Peyer's patch (tissue), 4 donors: ENCODE measurements at places on chromosomes 7 and 10. TPM values are rescaled to one million over a fixed set of nuclear protein-coding genes. Genes with fewer than 3 reads are reported as not detected.
A peak's percentile ranks its signal among the peaks of the same experiment; 100 is the strongest.

- no peak for DNase-seq
These were observed 242.4 kb downstream of the SFMBT2 start for GRCh38 chr10:7168414-7168813.

DNA sequence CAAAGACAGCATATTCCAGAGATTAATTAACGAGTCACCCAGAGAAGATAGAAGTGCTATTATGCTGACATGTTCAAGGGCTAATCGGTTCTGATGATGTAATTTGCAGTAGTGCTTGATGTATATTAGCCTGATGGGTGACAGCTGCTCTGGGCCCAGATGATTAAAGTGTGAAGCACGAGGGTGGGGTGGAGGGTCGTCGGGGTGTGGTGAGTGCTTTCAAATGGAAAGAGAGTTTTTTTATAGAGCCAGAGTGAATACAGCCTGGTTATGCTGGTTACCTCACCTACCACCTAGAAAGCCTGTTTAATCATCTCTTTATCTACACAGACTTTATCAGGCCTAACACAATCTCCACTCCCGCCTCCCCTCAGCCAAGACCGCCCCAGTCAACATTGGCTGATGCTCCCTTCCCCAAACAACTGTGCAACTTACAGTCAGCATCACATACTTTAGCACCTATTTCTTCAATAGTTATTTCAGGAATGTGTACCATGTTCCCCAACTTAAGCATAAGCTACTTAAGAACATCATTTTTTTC is 11.5 kb upstream of the STN1 start:
- DNase-seq, result no peak

The WDFY4 gene
- total RNA-seq, result 0.53 TPM

GRCh38 chr10:80464557-80465450 is 10.7 kb downstream of the TSPAN14 start:
- no peak for DNase-seq

The POR gene
- 573 TPM for total RNA-seq

- DNase-seq, result no peak
These were observed 1.2 kb downstream of the AGR3 start for GRCh38 chr7:16880554-16880953.

GRCh38 chr7:142851919-142852318 is 3.0 kb upstream of the EPHB6 start:
- no peak for DNase-seq

DNA sequence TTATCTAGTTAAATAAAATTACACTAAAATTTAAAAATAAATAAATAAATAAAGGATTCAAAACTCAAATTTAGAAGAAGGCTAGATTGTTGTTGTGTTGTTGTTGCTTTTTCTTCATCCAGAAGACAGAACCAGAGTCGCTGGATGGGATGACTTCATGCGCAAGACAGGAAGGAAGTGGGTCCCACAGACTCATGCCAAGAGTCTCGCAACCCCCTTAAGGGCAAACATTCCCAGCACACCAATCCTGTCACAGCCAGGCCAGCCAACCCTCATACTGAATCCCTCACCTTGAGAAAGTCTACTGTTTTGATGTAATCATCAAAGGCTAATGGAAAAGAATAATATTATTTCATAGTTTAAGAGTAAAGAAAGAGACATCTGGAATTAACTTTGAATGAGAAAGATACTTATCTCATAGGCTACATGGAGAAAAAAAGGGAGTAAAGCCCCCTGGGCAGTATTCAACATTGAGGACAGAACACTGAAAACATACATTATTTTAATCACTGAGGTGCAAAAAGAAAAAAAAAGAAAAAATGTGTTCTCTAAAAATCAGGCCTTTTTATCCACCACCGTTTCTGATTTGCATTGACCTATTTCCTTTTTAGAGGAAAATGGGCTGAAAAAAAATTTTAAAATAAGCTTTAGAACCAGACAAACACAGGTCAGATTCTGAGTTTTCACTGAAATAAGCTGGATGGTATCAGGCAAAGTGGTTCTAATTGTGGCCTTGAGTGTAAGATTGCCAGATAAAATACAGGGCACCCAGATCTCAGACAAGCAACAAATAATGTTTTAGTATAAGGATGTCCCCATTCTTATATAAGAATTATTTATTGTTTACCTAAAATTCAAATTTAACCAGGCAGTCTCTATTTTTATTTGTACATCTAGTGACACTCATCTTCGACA is 826.5 kb downstream of the TNS3 start:
- DNase-seq, result no peak

DNA sequence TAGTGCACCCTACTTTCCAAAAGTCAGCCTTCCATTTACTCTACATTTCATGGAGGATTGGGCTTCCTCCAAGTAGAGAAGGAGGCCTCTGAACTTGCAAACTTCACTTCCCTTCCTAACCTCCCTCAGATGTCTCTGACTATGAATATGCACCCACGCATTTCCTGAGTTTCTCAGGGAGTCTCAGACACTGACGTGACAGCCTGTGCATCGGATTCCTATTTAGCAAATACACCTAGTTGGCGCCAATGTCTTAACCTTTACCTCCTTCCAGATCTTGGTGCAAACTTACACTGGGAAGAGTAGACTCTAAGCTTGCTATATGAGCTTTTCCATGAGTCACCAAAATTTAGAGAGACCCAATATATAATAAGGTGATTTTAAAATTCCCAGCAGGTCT is 920.1 kb upstream of the AUTS2 start:
- no peak for DNase-seq

The HIPK2 gene
- total RNA-seq, result 16.6 TPM

DNA sequence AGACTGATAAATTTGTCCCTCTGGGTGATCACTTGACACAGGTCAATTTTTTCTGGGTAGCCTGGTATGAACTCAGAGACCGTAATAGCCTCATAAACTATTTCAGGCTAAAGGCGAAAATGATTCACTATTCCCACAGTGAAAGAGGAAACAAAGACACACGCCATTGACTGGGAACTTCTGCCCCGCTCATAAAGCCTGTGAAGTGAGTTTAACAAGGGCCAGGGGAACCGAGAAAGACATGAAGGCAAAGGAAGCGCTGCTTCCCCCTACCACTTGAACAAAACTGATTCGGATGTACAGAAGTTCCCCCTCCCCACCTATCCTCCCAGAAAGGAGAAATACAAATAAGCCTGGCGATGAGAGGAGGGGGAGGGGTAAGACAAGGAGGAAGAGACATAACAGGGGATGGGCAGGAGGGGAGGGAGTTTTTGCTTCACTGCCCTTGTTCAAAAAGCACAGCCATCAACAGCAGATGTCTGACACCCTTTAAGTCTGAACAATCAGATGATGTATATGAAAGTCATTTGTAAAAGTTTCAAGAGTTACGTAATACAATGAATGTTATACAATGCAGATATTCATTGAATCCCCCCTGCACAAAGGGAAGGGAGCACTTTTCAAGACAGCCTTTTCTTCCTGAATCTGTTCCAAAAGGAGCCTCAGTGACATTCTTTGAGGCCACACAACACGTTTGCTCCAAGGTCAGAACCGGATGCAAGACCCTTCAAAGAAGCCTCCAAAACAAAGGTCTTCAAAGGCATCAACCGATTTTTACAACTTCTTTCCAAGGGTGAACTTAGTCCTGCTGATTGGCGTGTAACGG is 734 bp downstream of the ABCB4 start:
- DNase-seq, result no peak

The PDE1C gene
- 3.6 TPM for total RNA-seq

- no peak for DNase-seq
These were observed 179.3 kb downstream of the TFEC start for GRCh38 chr7:115851291-115851690.

DNA sequence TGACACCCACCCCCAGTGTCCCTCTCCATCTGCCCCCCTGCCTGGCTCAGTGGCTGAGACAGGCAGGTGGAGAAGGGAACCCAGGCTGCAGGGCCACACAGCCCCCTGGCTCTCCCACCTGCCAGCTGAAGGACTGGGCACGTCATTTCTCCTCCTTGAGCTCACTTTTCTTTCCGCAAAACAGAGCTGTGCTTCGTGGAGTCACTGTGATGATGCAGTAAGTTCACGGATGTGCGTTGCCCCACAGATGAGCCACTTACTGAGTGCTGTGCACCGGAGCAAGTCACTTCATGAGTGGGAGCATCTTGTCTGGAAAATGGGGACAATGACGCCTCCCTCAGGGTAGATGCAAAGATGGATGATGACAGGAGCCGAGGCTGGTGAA is 2.7 kb downstream of the OPN4 start:
- DNase-seq, result no peak

DNA sequence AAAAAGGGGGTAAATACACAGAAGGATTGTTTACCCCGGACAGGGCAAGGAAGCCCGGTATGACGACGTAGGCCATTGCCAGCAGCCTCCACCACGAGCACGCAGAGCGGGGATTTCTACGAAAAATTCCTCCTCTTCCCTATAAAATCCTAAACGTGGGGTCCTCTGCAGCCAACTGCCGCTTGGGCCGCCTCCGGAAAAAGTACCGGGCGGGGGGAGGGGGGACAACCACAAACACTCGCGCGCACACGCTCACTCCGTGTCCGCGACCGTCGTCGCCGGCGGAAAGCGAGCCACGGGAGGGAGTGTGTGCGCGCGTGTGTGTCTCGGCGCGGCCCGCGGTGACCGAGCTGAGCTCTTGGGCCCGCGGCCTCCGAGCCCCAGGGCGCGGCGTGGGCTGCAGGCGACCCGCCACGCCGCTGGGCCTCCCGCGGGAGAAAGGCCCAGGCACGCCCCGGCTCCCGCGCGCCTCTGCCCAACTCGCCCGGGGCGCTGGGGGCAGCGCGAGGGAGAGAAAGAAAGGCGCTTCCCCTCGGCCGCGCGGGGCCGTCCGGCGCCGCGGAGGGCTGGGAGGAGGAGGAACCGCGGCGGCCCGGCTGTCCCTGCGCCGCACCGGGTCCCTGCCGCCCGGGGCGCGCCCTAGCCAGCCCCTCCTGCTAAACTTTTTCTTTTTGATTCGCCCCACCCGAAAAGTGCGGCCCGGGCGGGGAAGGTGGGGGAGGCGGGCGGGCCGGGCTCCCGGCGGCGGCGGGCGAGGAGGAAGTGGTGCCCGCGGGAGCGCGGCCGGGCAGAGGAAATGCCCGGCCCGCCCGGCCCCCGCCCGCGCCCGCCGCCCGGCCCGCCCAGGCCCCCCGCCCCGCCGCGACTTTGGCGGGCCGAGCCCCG is 1.5 kb downstream of the CTBP2 start:
- no peak for DNase-seq

DNA sequence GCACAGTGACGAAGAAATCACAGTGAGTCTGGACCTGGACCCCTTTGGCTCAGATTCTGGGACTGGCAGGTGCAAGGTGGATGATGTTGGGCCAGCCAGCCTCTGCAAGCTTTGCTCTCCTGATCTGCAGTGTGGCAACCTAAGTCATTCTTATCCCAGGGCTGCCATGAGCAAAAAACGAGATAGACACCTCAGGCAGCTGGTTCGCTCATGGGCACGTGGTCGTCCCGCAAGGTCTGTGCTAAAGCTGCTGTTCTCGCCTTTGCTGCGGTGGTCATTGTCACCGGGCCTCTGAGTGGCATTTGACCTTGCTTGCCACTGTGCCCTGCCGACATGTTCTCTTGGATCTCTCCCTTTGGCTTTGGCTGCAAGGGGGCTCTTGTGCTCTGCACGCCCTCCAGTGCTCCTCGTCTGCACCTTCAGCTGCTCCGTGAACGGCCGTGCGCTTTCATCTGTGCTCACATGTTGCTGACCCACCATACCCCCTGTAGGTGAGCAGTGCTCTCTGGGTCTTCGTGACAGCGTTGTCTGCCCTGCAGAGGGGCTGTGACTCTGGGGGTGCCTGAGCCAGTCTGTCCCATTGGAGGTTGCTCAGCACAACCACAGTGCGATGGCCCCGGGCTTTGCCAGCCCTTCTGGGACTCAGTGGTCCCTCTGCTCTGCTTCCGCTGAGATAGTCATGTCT is 317.0 kb downstream of the GLRX3 start:
- DNase-seq, result no peak

- no peak for DNase-seq
These were observed 88.4 kb upstream of the RHEB start for GRCh38 chr7:151608031-151608551.

- no peak for DNase-seq
These were observed 18.4 kb downstream of the TSPAN14 start for GRCh38 chr10:80472234-80473095.

GRCh38 chr7:44615149-44615611 is 8.8 kb downstream of the OGDH start:
- DNase-seq, result peak; percentile 84

DNA sequence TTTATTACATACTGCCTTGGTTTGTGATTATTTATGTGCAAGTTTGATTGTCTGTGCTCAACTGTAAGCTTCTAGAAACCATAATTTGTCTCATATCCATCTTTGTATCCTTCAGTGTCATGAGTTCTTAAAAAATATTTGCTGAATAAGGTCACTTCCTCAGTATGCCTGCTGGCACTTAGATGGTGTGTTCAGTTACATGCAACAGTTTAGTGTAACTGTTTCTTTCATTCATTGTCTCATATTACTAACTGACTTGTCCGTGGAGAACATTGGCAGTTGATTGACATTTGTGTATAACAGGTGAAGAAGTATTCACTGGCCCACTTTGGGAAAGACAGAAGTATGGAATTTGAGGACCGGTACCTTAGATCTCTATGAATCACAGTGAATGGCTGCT is 236.9 kb downstream of the PRKG1 start:
- no peak for DNase-seq

GRCh38 chr10:127553417-127553816 is 4.3 kb downstream of the NPS start:
- DNase-seq, result no peak

The SH2D4B gene
- total RNA-seq, result not detected

GRCh38 chr10:24974976-24975375 is 22.6 kb upstream of the PRTFDC1 start:
- no peak for DNase-seq

DNA sequence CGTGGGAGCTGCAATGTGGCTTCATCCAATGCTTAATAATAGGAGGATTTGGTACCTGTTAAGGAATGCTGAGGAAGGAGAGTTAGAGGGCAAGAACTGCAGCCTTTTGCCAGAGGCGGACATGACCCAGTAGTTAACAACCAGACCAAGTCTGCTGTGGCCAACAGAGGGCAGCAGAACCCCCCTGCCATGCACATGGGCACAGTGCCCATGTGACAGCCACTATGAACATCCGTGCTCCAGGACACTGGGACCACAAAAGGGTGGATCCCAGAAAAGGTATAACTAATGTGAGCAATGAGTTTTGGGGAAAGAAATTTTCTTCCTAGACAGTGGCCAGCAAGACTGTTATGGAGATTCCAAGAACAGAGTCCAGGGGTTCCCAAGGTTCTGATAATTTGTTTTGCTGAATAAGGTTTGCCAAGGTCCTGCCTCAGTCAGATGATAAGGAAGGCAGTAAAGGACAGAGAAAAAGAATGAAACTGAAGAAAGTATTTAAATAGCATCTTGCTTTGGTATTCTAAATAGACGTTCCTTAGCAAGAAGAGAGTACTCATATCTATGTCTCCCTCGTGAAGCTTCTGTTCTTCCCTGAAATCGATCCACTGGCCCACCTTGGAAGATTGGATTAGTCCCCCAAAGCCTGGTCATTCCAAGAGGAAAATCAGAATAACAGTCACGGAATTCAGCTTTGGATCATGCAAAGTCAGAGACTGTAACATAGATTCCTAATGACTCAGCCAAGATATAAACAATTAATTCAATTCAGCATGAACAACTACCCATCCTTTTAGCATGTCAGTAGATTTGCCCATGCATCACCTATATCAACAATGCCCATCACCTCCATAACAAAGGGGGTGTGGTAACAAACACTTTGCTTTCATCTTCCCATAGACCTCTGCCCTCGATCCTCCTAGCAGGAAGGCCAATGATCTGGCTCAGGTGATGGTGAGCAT is 56.0 kb downstream of the LGI1 start:
- peak; percentile 80 for DNase-seq

The PIP gene
- not detected for total RNA-seq
